ENCODE measurements at places on chromosomes 2 and 18. TPM values are rescaled to one million over a fixed set of nuclear protein-coding genes. Genes with fewer than 3 reads are reported as not detected.

DNA sequence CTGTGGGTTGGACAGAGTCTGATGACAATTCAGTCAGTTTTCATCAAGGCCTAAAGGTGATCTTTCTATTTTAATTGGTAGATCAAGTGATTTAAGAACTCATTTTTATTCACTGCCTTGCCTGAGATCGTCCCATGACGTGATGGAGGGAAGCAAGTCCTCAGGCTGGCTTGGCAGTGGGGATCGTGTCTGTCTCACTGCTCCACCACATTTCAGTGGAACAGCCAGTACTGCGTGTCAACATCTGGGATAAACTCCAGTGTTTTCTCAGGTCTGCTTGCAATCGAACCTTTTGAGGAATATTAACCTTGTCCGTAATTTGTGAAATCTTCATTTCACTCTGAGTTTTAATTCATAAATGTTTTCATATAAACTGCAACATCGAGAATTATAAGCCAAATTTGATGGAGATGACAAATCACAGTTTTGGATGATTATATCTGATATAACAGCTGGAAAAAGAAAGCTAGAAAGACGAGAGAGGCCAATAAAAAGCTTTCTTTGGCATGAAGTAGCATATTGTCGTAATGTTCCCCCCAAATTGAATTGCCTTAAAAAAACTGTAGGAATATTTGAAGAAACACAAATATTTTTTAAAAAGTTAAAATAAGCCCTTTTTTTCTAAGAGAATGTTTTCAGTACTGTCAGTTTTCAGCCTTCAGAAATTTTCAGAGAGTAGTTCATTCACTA, 414.7 kb upstream of the SPRED2 start:
- no peaks in the 10 kb centered on the region for H3K27me3 ChIP-seq
- no peak overlapping the region for H3K4me3 ChIP-seq
- no peaks in the 10 kb centered on the region for H3K36me3 ChIP-seq

GRCh38 chr2:209790066-209790728, 18.6 kb downstream of the UNC80 start:
- H3K27ac ChIP-seq, result no peak overlapping the region
- H3K36me3 ChIP-seq, result no peaks in the 10 kb centered on the region
- no peaks in the 10 kb centered on the region for H3K27me3 ChIP-seq
- H3K4me3 ChIP-seq, result no peak overlapping the region
- no peak for DNase-seq

- no peak overlapping the region for H3K27ac ChIP-seq
- H3K36me3 ChIP-seq, result no peaks in the 10 kb centered on the region
- no peaks in the 10 kb centered on the region for H3K27me3 ChIP-seq
- H3K4me1 ChIP-seq, result no peaks in the 10 kb centered on the region
- no peak overlapping the region for H3K4me3 ChIP-seq
Measured at GRCh38 chr2:6647046-6647445, 218.7 kb downstream of the CMPK2 start.

GRCh38 chr2:203892207-203892606, 24.6 kb downstream of the CTLA4 start:
- no peak for DNase-seq
- no peak overlapping the region for H3K27ac ChIP-seq
- no peaks in the 10 kb centered on the region for H3K36me3 ChIP-seq
- no peaks in the 10 kb centered on the region for H3K27me3 ChIP-seq
- H3K4me1 ChIP-seq, result no peaks in the 10 kb centered on the region

DNA sequence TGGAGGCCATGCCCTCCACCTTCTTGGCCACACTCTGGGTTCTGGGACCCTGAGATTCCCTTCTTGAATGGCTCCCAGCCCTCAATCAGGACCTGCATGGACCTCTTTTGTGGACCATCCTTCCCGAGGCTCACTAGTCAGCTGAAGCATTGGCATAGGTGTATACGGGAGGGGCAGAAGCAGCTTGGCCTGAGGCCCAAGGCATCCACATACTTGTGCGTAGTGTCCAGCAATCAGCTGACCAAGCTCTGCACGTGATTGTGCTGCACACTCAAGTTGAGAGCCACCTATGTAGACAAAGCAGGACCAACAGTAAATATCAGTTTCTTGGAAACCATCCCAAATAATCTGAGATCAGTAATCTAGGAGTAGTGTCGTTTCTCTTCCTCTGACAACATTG, 119.6 kb downstream of the INSIG2 start:
- no peak overlapping the region for H3K27ac ChIP-seq
- no peak for DNase-seq

GRCh38 chr2:55489467-55490062, 30.0 kb upstream of the CFAP36 start:
- H3K4me3 ChIP-seq, result no peak overlapping the region
- H3K27me3 ChIP-seq, result no peaks in the 10 kb centered on the region
- no peak overlapping the region for H3K27ac ChIP-seq
- DNase-seq, result no peak
- H3K4me1 ChIP-seq, result no peaks in the 10 kb centered on the region

- H3K36me3 ChIP-seq, result no peaks in the 10 kb centered on the region
- peaks cover 1% of the 10 kb centered on the region for H3K27me3 ChIP-seq
- H3K4me1 ChIP-seq, result no peaks in the 10 kb centered on the region
Measured at GRCh38 chr2:98944775-98945174, 8.8 kb upstream of the CRACDL start.

GRCh38 chr2:120766470-120767351, 31.0 kb downstream of the GLI2 start:
- H3K36me3 ChIP-seq, result no peaks in the 10 kb centered on the region
- H3K4me1 ChIP-seq, result peaks cover 18% of the 10 kb centered on the region
- DNase-seq, result peak; percentile 73
- peak overlapping the region; percentile 92 for H3K27ac ChIP-seq
- no peak overlapping the region for H3K4me3 ChIP-seq

- H3K4me1 ChIP-seq, result no peaks in the 10 kb centered on the region
- no peak overlapping the region for H3K27ac ChIP-seq
- no peaks in the 10 kb centered on the region for H3K27me3 ChIP-seq
- peak; percentile 23 for DNase-seq
- no peaks in the 10 kb centered on the region for H3K36me3 ChIP-seq
- H3K4me3 ChIP-seq, result no peak overlapping the region
Measured at GRCh38 chr18:59024829-59025228, 114.9 kb upstream of the SEC11C start.

DNA sequence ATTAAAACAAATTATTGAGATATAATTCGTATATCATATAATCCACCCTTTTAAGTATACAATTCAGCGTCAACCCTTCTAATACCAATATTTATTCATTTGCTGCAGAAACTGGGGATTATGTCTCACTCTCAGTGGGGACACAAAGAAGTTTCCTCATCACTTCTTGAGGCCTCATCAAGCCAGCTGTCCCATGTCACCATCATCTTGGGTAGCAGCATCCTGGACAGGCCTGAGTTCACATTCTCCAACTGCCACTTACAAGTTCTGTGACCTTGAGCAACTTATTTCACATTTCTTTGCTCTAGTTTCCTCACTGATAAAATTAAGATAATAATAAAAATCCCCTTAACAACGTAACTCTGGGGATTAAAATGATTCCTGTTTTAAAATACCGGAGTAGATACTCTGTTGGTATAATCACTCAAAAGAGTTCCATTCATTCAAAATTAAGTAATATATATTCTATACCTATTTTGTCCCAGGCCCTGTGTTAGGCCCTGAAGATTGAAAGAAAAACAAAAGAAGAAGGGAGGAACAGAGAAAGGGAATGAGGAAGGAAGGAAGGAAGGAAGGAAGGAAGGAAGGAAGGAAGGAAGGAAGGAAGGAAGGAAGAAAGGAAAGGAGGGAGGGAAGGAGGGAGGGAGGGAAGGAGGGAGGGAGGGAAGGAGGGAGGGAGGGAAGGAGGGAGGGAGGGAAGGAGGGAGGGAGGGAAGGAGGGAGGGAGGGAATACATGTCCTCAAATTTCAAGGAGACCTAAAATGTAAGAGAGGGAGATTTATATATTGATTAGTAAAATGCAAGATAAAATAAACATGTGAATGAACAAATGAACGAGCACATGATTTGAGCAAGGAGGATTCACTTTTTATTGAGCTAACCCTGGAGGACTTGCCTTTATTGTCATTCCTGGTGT, 42.4 kb downstream of the NCKAP5 start:
- H3K4me1 ChIP-seq, result no peaks in the 10 kb centered on the region
- H3K27me3 ChIP-seq, result peaks cover 10% of the 10 kb centered on the region
- no peaks in the 10 kb centered on the region for H3K36me3 ChIP-seq
- no peak overlapping the region for H3K4me3 ChIP-seq

DNA sequence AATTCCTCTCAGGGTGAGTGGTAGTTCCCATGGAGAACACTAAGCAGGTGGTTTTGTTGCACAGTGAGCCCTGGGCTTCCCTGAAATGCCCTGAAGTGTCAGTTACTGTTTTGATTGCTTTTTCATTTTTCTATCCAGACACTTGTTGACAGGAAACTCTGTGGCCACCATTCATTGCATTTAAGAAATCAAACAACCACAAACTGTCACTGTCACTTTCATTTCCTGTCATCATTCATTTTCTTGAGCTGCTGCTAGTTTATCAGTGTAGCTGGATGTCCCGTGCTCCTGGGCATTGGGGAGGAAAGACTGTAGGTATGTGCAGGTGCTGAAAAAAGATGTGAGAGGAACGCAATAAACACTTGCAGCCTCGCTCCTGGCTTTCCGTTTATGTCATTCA, 891.6 kb upstream of the ZEB2 start:
- DNase-seq, result no peak

Gene UGT1A4
- not detected for total RNA-seq

Gene EHBP1
- 50.1 TPM for total RNA-seq

Data from endodermal cell (in vitro differentiated cells).